Activated CD4-positive, CD25-positive, alpha-beta regulatory T cell treated with anti-CD3 and anti-CD28 coated beads, Interleukin-2, amount 50 U/mL, for 72 hours (primary cell): ENCODE measurements at places on chromosomes 6 and 20.
A peak's percentile ranks its signal among the peaks of the same experiment; 100 is the strongest.

DNA sequence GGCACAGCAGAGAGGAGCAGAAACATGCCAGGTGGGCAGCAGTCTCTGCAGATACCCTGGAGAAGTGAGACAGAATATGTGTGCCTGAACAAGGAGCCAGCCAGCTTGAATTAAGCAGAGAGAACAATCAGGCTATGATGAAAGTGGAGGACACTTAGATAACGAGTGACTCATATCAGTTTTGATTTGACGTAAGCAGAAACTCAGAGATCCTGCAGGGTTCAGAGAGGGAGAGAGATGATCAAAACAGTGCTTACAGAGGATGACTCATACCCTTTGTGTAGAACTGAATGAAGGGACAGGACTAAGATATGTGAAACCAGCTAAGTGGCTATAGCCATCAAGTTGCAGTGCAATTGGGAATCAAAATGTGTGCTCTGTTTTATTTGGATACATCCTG, 300.7 kb downstream of the TENT5A start:
- DNase-seq = no peak

DNA sequence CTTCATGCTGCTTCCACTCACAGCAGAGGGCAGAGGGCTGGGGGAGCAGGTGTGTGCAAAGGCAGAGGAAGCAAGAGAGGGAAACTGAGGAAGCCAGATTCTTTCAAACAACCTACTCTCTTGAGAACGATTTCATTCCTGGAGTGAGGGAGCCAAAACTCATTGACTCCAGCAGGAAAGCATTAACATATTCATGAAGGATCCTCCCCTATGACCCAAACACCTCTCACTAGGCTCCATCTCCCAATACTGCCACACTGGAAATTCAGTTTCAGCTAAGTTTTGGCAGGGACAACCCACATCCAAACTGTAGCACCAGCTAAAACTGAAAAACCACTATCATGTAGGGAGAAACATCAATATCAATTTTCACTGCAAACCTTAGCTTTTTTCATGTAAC, 125.1 kb downstream of the OLIG3 start:
- no peak for DNase-seq

DNA sequence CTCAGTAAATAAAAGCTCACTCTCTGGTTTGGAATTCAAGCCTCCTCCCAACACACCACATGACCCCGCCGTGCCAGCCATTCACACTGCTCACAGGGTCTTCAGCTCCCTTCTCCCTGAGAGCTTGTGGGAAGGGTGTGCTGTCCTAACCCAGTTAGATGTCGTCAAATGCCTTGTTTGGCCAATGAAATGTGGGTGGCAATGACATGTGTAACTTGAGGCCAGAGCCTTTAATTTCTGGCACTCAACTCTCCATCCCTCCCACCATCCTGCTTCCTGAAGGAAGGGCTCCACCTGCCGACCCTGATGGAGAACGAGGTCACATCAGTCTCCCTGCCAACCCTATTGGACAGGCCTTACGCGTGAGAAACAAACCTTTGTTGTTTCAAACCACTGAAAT, 224.5 kb upstream of the AGPAT4 start:
- DNase-seq = no peak

GRCh38 chr6:74879976-74880375, 325.9 kb downstream of the COL12A1 start:
- DNase-seq = no peak

GRCh38 chr20:35738410-35739179, 3.5 kb downstream of the RBM39 start:
- no peak for DNase-seq

DNA sequence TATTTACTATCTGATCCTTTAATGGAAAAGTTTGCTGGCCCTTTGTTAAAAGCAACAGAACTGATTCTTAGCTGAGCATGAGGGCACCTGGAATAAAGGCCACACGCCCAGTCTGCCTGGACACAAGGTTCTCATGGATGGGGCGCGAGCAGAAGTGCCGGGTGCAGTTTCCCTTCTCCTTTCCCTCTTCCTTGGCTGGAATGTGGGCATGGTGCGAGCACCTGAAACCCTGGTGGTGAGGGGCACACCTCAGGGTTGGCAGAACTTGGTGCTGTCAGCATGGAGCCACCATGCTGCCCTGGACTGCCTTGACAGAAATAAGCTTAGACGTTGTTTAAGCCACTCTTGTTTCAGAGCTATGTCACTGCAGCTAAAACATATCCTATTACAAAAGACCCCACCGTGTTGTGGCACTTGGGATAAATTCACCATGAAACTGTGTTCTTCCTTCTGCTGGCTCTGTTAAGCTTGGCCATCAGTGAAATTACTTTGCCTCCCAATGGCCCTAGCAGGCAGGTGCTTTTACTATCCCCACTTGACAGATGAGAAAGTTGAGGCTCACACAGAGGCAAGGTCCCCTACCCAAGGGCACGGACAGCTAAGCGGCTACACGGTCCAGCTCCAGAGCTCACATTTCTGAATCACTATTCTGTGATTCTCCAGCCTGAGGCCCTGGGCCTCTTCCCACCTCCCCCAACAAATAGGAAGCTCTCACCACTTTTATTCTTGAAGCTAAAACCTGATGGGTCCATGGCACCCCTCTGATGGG, 115.9 kb downstream of the PREX1 start:
- no peak for DNase-seq

GRCh38 chr20:42005211-42005610, 387.0 kb upstream of the CHD6 start:
- no peak for DNase-seq

DNA sequence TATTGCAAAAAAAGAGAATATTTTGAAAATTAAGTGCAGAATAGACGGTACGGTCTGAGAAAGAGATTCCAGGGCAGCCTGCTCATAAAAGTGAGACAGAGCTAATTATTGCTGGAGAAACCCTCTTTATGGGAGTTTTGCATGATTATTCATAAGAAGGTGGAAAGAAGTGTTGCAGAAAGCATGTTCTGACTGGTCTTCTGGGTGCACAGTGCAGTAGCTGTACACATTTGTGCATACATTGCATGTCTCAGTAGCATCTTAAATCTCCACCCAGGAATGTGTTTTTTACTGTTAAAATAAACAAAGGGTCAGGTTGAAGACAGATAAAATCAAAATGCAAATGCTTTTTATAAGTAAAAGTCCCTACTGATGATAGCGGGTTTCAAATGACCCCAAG, 1813.6 kb upstream of the DEFB115 start:
- no peak for DNase-seq

- no peak for DNase-seq
Observed at GRCh38 chr6:83062225-83062624, 3.4 kb downstream of the UBE3D start.

DNA sequence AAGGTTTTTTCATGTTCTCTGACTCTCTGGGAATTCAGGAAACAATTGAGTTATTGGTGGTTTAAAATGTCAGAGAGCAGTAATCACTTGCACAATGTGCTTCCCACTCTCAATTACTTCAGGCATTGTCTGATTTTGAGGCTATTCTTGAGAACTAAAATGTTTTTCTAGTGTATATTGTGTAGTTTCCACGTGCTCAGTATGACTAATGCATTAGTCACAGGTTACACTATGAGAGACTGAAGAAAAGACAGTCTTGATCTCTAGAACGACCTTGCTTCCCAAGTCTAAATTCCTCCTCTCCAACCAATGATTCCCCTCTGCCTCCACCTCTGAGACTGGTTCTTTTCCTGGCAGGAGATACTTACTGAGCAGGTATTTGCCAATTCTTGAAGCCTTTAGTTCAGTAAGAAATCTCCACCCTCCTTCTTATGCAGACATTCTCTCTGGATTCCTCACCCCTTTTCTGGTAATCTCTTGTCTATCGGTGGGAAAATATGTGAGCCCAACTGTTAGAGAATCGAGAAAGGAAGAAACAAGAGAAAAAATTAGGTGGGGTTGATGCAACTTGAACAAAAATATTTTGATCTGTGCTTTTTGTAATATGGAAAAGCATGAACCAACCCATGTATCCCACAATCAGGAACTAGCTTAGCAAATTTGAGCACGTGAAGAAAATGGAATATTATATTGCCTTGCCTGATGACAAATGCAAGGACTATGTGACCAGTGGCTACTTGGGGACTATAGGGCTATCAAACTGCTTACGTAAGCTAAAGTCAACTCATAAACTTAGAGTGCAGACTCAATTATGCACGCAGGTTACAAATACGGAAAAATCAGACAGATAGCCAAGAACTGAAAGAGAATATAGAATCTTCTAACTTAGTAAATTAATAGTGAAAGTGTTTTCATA, 61.1 kb upstream of the SLC22A16 start:
- DNase-seq = no peak

- no peak for DNase-seq
Observed at GRCh38 chr6:109292983-109293586, 89.2 kb downstream of the CD164 start.

DNA sequence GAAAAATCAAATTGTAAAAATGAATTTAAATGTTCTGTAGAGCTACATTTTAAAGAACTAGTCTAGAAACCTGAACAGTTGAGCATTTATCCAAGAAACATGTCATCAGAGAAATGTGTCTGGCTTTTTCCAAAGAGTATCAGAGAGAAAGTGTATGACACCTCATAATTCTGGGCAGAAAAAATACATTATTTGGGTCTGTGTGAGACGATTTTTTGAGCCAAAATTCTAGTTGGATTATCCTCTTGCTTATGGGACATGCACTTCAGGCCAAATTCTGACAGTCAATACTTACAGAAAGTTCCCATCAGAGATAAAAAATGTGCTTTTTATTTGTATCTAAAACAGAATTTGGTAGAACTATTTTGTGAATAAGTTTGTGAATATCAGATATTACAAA, 1242.7 kb downstream of the EPHA7 start:
- no peak for DNase-seq

DNA sequence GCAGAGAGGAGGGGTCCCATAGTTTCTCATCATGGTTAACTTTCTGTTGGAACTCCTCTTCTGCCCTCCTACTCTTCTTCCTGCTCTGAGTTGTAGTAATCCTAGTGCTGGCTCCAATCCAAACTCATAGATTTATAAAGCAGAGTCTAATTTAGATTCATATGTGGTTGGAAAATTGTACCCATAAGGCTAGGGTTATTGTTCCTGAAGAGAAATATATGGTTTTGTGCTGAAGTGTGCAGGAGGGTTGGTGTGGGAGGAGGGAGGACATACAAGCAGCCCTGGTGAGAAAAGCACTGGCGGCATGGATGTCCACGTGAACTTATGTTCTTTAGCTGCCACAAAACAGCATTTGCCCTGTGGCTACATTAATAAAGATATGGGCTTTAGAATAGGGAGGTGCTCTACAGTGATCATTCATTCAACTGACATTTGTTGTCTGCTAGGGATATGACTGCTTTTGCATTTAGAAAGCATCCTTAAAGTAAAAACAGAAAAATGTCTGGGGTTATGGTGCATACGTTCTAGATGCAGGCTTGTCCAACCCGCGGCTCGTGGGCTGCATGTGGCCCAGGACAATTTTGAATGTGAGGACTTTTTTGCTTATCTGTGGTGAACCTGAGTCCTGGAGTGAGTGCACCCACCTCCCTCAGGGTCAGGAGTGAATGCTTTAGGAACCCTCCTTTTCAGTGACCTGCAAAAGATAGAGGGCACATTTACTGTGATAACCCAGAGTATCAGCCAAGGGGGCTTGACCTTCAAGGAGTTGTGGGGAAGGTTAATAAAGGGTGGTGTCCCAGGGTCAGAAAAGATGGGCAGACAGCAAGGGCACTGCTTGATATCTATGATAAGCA, 4.1 kb downstream of the HLA-A start:
- DNase-seq = no peak

GRCh38 chr6:130167655-130168054, 55.1 kb downstream of the SAMD3 start:
- DNase-seq = no peak

- DNase-seq = no peak
Observed at GRCh38 chr6:136318676-136319075, 29.0 kb upstream of the BCLAF1 start.

DNA sequence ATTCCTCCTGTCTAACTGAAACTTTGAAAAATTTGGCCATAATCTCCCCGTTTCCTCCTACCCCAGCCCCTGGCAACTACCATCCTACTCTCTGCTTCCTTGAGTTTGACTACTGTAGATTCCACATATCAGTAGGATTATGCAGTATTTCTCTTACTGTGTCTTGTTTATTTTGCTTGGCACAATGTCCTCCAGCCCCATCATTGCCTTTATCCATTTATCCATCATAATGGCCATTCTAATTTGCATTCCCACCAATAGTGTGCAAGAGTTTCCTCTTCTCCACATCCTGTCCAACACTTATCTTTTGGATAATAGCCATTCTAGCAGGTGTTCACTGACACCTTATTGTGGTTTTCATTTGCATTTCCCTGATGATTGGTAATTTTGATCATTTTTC, 202.3 kb downstream of the THBS2 start:
- no peak for DNase-seq

DNA sequence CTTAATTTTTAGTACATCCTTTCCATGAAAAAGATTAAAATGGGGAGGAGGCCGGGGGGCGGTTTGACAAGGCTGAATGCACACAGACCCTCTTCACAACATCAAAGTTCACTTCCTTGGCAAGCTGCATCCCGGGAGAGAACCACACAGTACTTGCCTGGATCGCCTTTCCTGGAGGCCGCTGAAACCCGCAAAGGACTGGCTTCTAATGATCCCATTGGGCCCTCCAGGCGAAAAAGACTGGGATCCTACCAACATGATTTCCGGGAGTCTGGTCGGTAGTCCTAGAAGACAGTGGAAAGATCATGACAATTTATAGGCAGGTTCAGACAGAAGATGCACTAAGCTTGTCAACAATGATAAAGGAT, 60.2 kb downstream of the RIPOR2 start:
- no peak for DNase-seq

DNA sequence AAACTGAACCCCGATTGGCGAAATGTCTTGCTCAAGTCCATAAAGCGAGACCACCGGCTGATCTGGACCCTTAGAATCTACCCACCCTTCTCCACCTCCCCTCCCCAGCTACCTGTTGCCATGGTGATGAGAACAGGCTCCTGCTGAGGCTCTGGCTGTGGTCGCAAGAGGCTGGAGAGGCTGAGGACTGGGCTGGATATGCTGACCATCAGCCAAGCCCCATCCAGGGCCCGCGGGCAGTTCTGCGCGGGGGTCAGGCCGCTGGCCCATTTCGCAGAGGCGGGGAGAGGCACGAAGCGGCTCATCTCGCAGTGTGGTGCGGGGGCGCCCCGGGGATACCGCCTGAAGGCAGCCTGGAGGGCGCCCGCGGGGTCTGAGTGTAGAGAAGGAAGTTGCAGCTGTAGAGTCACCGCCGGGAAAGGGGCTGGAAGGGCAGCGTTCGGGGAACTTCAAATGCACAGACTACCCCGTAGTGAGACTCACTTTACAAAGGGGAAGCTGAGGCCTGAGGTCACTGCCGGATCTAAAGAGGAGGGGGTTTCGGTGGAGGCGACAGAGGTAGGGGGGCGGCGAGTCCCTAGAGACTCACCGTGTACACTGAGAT, 671 bp downstream of the TAPBP start:
- DNase-seq = peak; percentile 64

- no peak for DNase-seq
Observed at GRCh38 chr6:167130008-167130677, 7.2 kb downstream of the CCR6 start.

DNA sequence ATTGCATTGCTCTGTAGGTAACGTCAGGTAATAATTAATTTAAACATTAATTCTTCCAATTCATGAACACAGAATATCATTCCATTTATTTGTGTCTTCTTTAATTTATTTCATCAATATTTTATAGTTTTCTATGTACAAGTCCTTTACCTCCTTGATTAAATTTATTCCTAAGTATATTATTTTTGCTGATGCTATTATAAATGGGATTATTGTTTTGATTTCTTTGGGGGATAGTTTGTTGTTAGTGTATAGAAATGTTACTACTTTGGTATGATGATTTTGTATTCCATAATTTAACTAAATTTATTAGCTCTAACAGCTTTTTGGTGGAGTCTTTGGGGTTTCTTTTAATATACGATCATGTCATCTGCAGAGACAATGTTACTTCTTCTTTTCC, 44.7 kb upstream of the CCND3 start:
- no peak for DNase-seq
